ENCODE measurements at places on chromosomes 1 and 21. TPM values are rescaled to one million over a fixed set of nuclear protein-coding genes. Genes with fewer than 3 reads are reported as not detected.
A peak's percentile ranks its signal among the peaks of the same experiment; 100 is the strongest.

The PM20D1 gene
- total RNA-seq, result 0.43 TPM

DNA sequence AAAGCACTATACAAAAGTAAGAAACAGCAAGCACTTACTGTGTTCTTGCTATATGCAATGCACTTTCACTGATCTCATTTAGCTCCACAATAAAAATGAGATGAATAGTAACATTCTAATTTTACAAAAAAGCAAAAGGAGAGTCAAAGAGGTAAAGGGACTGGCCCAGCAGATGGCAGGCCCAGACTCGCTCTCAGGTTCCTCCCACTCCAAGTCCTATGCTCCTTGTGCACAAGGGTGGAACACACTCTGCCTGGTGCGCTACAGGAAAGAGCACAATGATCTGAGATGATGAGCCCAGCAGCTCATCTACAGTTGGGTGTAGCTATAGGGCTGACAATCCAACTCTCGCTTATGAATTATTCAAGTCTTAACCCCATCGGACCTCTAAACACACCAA is 94.1 kb upstream of the LYST start:
- no peak overlapping the region for H3K4me3 ChIP-seq
- no peak for DNase-seq
- peaks cover 3% of the 10 kb centered on the region for H3K36me3 ChIP-seq

The AKR7A3 gene
- 0.20 TPM for total RNA-seq

The PRELP gene
- total RNA-seq, result not detected

- no peaks in the 10 kb centered on the region for H3K36me3 ChIP-seq
- H3K27ac ChIP-seq, result no peak overlapping the region
- H3K4me1 ChIP-seq, result peaks cover 9% of the 10 kb centered on the region
- peaks cover 14% of the 10 kb centered on the region for H3K27me3 ChIP-seq
- no peak for DNase-seq
- H3K4me3 ChIP-seq, result no peak overlapping the region
Measured at GRCh38 chr1:228374711-228375577, 31.7 kb downstream of the TRIM11 start.

GRCh38 chr1:208161656-208162375 is 82.4 kb downstream of the PLXNA2 start:
- H3K4me3 ChIP-seq, result no peak overlapping the region
- no peaks in the 10 kb centered on the region for H3K36me3 ChIP-seq
- peaks cover 45% of the 10 kb centered on the region for H3K27me3 ChIP-seq
- DNase-seq, result no peak
- no peaks in the 10 kb centered on the region for H3K4me1 ChIP-seq

DNA sequence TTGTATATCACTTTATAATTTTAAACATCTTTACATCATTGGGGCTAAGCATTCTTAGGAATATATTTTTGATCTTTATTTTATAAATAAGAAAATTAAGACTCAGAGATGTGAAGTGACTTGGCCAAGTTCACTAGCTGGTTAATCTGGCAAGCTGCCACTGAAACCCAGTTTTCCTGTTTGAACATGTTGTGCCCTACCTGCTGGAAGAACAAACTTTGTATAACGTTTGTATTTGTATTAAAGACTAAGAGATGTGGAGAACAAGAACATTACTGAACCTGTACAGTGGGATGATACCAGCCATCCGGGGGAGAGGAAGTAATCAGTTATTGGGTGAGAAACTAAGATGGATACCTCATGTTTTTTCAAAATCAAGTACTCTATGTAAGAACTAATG is 77.2 kb upstream of the SIPA1L2 start:
- no peak overlapping the region for H3K27ac ChIP-seq
- no peak for DNase-seq
- peaks cover 3% of the 10 kb centered on the region for H3K27me3 ChIP-seq
- no peaks in the 10 kb centered on the region for H3K4me1 ChIP-seq
- H3K36me3 ChIP-seq, result no peaks in the 10 kb centered on the region

GRCh38 chr1:173864179-173864867 is 3.5 kb downstream of the GAS5 start:
- H3K27me3 ChIP-seq, result no peaks in the 10 kb centered on the region
- peak overlapping the region; percentile 92 for H3K4me3 ChIP-seq
- DNase-seq, result no peak
- H3K36me3 ChIP-seq, result peaks cover 71% of the 10 kb centered on the region
- H3K27ac ChIP-seq, result peak overlapping the region; percentile 97
- peaks cover 52% of the 10 kb centered on the region for H3K4me1 ChIP-seq

The PRAMEF5 gene
- total RNA-seq, result not detected

DNA sequence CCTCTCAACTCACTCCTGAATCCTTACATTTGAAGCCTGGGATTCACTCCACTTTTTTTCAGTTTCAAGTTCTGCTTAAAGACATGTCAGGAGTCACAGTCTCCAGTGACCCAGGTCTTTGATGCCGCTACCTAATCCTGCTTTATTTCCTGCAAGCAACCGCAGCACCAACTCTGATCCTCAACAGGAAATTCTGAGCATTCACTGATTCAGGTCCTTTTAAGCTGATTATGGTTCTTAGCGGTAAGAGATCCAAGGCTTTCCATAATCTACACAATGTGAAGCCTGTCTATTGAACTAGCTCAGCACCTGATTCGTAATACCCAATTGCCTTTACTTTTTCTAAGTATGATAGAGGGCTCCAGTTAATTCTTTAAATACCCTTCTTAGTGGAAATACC is 43.7 kb upstream of the PIGC start:
- H3K27ac ChIP-seq, result no peak overlapping the region
- no peaks in the 10 kb centered on the region for H3K36me3 ChIP-seq
- peaks cover 6% of the 10 kb centered on the region for H3K4me1 ChIP-seq
- H3K27me3 ChIP-seq, result peaks cover 33% of the 10 kb centered on the region

DNA sequence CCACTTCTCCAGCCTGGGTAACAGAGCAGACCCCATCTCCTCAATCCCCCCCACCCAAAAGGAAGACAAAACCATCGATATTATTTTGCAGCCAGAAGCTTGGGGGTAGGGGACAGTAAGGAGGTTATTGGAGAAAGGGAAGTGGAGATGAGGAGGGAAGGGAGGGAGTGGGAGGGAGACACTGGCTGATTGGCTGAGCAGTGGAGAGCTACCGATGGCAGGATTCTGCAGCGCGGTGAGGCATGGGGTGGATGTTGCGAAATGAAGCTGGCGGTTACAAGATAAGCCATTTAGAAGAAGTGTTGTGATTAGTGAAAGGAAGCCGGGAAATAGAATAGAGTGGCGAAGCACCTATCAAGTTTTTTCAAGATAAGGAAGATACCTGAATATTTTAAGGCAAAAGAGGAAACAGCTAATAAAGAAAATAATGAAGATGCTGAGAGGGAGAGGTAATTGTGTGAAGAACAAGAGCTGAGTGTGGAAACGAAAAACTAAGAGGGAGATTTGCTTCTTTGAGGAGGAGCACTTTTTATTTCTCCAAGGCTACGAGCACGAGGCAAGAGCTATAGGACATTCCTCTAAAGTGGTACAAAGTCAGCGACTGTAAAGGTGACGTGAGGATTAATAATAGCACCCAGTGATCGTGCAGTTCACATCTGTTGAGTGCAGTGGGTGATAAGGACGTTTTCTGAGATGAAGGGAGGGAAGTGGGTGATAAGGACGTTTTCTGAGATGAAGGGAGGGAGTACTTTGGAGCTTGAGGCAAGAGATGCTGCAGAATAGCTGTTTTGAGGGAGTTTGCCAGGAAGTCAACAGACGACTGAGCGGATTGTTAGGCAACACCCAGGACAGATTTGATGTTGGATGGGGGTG is 103.2 kb upstream of the KIF26B start:
- H3K27ac ChIP-seq, result no peak overlapping the region
- peaks cover 16% of the 10 kb centered on the region for H3K4me1 ChIP-seq
- peaks cover 3% of the 10 kb centered on the region for H3K27me3 ChIP-seq
- H3K4me3 ChIP-seq, result no peak overlapping the region
- no peaks in the 10 kb centered on the region for H3K36me3 ChIP-seq

The PIK3R3 gene
- 5.2 TPM for total RNA-seq

DNA sequence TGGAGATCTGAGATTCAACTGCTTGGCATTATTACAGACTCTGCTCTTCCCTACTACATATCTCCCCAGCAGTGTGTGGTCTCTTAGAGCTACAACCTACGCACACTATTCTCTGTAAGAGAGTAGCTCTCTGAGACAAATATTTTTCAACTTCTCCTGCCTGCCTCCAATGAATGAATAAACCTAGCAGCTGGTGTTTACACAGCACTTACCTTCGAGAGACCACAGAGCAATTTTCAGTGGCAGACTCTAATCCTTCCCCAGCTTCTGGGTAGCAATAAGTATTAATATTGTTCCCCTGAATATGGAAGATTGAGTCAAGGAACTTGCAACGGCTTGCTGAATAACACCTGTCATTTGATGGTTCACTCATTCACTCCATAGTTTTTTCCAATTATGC is 350.9 kb upstream of the SPAG17 start:
- no peaks in the 10 kb centered on the region for H3K27me3 ChIP-seq
- no peak overlapping the region for H3K4me3 ChIP-seq
- no peaks in the 10 kb centered on the region for H3K4me1 ChIP-seq
- DNase-seq, result no peak
- H3K36me3 ChIP-seq, result no peaks in the 10 kb centered on the region

DNA sequence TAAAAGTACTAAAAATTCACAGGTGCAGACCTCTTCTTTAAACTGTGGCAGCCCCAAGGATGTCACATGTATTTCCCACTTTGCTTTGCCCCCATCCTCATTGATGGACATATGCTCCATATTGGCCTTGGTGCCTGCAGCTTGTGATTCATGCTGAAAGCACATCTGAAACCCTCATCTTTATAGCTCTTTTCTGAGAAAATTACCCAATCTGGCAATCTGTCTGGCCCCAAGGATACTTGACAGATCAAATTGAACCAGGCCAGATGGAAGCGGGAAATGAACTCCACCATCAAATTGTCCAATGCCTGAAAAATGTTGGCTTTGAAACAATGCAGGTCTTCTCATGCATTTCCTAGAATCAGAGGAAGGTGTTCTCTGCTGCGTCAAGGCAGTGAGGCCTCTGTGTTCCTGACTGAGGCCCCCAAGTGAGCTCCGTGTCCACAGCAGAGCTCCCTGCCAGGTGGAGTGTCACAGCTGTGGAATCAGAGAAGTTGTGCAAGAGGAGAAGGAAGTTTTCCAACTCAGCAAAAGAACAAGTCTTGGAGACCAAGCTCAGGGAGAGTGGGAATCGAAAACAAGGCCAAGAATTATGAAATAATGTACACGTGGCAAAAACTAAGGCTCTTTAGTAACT is 323.7 kb downstream of the PLPP3 start:
- H3K27me3 ChIP-seq, result no peaks in the 10 kb centered on the region
- no peak overlapping the region for H3K27ac ChIP-seq
- no peaks in the 10 kb centered on the region for H3K36me3 ChIP-seq
- H3K4me1 ChIP-seq, result no peaks in the 10 kb centered on the region
- H3K4me3 ChIP-seq, result no peak overlapping the region

- H3K36me3 ChIP-seq, result no peaks in the 10 kb centered on the region
- no peak overlapping the region for H3K27ac ChIP-seq
- DNase-seq, result no peak
- no peak overlapping the region for H3K4me3 ChIP-seq
Measured at GRCh38 chr1:36829961-36830360, 204.4 kb downstream of the GRIK3 start.

DNA sequence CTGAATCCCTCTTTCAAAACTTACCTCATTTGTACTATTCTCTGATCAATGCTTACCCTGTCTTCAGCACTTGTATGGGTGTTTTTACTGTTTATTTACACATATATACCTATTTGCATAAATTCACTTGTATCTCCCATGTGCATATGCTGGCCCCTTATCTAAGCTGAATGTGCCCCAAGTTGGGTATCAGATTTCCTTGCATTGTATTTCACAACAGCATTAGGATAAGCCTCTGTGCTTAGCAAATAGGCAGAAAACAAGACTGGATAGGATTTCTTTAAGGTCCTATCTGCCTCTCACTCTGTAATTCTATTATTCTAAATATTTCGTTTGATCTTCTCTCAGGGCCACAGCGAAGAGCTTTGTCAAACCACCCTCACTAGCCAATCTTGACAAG is 45.9 kb upstream of the IPO9 start:
- H3K36me3 ChIP-seq, result no peaks in the 10 kb centered on the region
- H3K4me3 ChIP-seq, result no peak overlapping the region
- no peaks in the 10 kb centered on the region for H3K27me3 ChIP-seq

The ANKRD34A gene
- total RNA-seq, result 2.9 TPM

DNA sequence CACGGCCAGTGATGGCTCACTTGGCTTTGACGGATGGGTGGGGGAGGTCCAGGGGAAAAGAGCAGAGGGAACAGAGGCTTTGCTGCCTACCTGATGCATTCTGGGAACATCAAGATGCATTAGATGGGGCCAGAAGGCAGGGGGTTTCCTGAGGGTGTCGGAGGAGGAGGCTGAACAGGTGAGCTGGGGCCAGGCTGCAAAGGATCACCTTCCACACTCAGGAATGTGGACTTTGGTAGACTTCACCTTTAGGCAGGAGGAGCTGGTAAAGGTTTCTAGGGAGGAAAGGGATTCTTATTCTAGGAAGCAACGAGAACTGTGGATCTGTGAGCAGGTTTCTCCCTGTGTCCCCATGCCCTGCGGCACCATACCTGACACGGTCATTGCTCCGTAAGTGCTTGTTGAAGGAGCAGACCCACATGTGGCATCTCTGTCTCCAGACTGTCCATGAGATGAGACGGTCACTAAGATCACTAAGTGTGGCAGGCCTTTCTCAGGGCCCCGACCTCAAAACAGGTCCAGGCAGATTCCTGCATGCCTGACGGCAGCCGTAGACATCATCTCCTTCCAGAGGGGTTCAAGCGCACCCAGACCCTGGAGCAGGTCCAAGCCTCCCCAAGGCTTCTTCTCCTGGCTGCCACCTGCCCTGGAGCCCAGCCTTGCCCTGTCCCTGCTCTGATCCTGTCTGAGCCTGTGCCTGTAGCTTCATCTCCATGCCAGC is 89.1 kb upstream of the SLC25A33 start:
- no peak for DNase-seq
- no peaks in the 10 kb centered on the region for H3K36me3 ChIP-seq
- H3K4me3 ChIP-seq, result no peak overlapping the region
- no peak overlapping the region for H3K27ac ChIP-seq
- H3K4me1 ChIP-seq, result no peaks in the 10 kb centered on the region

The ZNF124 gene
- 12.3 TPM for total RNA-seq

DNA sequence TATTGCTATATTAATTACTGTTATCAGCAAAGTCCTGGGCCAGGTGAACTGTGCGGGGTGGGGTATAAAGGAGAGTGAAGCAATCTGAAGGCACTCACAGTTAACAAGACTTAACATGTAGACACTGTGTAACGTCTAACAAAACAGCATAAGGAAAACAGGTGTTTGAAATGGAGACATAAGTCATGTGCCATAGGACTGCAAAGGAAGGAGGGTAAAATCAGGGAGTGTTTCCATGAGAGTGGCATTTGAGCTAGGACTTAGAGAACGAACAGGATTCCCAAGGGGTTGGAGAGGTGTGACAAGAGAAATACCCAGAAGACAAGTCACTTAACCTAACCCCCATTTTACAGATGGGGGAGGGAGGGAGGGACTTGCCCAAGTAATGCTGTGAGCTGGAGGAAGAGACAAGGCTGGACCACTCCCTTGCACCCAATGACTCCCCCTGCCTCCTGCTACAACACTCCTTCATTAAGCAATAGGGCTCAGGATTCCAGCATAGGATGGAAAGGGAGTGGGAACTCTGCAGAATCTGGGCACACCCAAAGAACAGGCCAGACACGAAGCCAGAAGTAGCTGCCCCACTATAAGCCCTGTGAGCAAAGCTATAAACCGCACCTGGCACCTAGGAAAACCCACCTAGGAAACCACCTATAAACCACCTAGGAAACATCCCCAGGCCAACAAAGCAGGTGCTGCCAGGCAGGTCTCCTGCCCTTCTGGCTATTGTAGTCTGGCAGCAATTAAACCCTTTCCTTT is 6.6 kb downstream of the PEF1 start:
- H3K36me3 ChIP-seq, result peaks cover under 1% of the 10 kb centered on the region
- peaks cover 11% of the 10 kb centered on the region for H3K4me1 ChIP-seq
- DNase-seq, result no peak
- no peak overlapping the region for H3K27ac ChIP-seq
- H3K4me3 ChIP-seq, result no peak overlapping the region
- no peaks in the 10 kb centered on the region for H3K27me3 ChIP-seq

Measured in activated CD4-positive, alpha-beta memory T cell treated with anti-CD3 and anti-CD28 coated beads, Interleukin-2, amount 10 ng/mL, durations not matched to agents 7 days and 5 days (primary cell).